ENCODE measurements at places on chromosomes 11 and 22.

GRCh38 chr22:48175721-48176120 lies 1413.3 kb downstream of the TBC1D22A start:
- no peak for DNase-seq

- DNase-seq, result no peak
Measured at GRCh38 chr11:3043315-3043871, 13.8 kb downstream of the CARS1 start.

DNA sequence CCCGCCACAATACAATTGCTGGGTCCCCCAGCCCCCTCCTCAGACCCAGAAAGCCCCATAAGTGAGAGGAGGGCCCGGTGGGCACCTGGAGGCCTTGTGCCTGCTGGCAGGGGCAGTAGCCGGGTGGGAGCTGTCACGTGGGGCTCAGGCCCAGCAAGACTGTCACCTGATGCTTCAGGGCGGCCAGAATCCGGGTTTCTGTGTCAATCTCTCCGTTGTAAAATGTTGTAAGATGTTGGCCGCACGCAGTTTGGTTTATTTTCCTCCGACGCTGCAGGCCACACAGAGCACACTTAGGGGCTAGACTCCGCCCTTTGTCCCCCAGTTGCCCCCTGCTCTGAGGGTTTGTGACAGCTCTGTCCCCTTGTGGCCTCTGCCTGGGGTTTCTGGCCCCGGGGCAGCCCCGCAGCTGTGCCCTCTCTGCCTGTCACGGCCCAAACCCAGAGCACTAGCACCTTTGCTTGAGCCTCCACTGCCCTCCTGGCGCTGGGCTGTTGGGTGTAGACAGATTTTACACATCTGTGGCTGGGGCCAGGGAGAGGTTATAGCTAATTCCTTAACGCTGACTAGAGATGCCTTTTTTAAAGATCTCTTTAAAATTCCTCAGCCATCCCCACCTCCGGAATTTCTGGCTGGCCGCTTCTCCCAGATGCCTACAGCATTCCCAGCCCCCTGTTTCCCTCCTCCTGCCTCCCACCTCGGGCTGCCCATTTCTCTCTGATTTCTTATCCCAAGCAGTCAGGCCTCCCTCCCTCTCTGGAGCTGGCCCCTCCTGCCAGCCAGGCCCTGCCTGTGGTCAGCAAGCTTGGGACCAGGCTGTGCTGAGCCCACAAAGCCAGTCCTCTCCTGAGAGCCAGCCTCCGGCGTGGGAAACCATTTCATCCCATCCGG lies 3.2 kb upstream of the PRR5 start:
- no peak for DNase-seq

GRCh38 chr22:27065279-27065678 lies 407.9 kb downstream of the MIAT start:
- no peak for DNase-seq

- no peak for DNase-seq
Measured at GRCh38 chr11:8055091-8055835, 25.7 kb upstream of the TUB start.

- DNase-seq, result no peak
Measured at GRCh38 chr22:17829695-17830042, 55.4 kb upstream of the BID start.

- DNase-seq, result no peak
Measured at GRCh38 chr11:2575591-2576051, 124.2 kb downstream of the KCNQ1OT1 start.

DNA sequence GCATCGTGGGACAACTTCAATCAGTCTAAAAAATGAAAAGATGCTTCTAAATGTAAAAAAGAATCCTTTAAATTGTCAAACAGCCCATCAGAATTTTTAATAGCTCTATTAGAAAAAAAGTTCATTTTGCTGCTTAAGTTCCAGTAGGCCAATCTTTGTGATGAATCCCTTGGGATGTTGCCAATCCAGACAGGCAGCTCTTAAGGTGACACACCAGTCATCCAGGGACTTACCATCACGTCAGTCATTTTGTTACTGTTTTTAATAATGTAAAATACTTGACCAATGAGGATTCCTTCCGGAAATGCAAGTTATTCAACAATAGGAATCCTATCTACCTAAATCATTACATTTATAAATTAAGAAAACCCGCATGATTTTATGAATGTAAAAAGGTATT lies 47.8 kb upstream of the TMEM45B start:
- DNase-seq, result no peak

DNA sequence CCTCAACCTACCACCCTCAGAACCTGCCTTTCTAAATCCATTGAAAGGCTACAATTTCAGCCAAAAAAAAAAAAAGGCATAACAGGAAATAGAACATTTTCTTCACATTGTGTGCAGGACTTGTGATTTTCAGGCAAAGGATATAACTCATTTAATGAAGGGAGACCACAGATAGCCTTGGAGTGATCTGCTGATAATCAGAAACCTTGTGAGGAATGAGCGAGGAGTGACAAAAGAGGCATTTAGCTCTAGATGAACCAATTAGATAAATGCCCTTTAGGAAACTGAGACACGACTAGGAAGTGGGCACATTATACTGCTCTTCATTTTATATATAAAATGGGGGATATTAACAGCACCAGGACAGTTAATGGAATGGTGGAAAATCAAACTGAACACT lies 216.5 kb upstream of the GRIA4 start:
- DNase-seq, result no peak

DNA sequence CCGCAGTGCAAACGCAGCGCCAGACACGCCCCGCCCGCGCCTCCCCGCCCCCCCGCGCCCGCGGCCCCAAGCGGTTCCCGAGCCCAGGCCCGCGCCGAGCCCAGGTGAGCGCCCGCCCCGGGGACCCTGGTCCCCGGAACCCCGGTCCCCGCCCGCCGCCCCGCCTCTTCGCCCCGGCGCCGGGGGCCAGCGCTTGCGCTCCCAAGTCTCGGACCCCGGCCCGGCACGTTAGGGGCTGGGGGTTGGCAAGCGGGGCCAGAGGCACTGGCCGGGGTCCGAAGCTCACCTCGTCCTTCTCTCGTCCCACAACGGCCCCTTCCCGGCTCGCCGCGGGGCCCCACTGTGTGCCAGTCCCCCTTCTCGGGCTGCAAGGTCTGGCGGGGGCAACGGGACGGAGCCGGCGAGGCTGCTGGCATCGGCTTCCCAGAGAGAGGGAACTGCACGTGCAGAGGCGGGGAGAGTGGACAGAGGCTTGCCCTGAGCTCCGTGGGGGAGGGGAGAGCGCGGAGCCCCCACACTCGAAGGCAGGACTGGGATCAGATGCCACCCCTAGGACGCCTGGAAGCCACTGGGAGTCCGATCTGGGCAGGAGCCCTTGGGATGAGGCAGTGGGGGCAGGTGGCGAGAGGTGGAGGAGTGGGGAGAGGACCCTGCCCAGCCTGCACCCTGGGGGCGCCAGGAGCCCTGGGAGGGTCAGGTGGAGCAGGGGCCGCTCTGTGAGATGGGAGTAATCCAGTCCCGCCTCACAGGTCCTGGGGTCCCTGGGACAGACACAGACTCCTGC lies 1.8 kb upstream of the AIFM3 start:
- no peak for DNase-seq

DNA sequence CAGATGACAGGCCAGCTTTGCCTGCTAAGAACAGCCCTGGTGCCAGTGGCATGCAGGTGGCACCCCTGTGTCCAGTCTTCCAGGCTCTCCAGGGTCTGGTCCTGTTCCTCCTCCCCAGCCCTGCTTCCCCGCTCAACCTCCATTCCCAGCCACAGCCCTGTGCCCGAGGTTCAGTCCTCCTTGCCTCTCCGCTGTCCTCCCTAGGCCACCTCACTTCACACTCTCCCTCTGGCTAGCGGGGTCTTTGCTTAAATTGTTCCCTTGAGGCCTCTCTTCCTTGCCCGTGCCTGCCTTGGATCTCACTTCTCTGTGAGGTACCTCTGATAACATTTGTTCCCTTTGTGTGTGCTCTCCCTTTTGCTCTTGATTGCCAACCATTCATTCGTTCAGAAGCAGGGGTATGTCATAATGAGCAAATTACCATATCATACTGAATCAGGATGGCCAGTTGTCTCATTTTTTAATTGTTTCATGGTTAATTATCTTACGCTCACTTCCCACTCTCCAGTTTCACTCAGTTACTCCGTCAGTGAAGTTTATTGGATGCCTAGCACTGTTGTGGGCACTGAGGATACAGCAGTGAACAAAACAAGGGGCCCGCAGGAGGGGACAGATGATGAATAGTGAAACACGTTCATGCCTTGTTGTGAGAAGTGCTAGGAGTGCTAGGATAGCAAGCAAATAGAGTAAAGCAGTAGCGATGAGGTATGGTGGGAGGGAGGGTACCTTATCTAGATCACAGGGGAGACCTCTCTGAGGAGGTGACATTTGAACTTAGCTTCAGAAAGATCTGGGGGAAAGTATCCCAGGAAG lies 7.4 kb downstream of the BMAL1 start:
- DNase-seq, result no peak

DNA sequence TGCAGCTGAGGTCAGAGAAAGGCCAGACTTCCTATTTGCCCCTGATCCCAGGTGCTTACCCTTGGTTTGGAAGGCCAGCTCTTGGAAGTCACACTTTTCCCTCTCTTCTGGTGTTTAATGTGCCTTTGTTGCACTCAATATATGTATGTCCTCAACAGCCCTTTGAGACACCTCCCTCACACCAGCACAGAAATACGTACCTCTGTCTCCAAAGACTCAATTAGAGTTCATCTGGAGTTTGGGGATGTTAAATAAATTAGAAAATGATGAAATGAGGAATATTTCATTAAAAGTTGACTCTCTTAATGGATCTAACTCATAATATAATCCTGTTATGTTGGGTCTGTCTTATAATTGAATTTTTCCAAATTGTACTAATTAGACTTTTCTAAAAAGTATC lies at the start of gene OR9G4:
Gene OR9G4, minus strand, starts transcription at position 101 of the 400 bp plus-strand sequence. CDS start 4,931 bp downstream, outside the sequence.
- DNase-seq, result no peak

GRCh38 chr11:61173456-61173855 lies 12.2 kb upstream of the VPS37C start:
- no peak for DNase-seq

DNA sequence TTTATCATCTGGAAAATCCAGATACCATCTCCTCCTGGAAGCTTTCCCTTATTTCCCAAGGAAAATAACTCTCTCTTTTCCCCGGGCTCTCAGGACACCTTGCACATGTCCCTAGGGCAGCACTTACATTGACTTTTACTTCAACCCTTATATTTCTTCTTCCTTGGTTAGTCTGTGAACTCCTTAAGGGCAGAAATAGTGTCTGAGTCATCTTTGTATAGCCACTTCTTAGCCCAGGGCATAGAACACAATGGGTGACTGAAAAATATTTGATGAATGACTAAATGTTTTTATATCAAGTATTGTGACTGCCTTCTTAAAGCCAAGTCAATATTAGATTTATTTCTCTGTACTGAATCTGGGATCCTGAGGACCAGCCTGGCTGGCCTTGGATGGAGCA lies 45.4 kb upstream of the MYOD1 start:
- DNase-seq, result no peak

DNA sequence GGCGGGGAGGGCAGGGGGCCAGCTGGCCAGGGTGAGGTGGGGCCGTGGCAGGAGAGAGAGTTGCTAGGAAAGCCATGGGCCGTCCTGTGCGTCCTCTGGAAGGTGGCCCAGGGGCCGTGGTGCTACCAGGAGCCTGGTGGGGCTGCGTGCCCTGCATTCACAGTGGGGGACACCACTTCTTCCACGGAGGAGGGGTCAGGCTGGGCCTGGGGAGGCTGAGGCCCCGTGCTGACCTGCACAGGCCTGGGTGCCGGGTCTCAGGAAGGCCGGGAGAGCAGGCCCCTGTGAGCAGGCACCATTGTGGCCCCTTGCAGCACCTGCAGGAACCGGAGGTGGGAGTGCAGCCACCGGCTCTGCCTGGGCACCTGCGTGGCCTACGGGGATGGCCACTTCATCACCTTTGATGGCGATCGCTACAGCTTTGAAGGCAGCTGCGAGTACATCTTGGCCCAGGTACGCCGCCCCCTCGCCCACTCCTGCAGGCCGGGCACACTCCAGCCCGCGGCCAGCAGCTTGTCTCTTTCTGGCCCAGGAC lies 12.0 kb downstream of the MUC5B start:
- DNase-seq, result no peak

DNA sequence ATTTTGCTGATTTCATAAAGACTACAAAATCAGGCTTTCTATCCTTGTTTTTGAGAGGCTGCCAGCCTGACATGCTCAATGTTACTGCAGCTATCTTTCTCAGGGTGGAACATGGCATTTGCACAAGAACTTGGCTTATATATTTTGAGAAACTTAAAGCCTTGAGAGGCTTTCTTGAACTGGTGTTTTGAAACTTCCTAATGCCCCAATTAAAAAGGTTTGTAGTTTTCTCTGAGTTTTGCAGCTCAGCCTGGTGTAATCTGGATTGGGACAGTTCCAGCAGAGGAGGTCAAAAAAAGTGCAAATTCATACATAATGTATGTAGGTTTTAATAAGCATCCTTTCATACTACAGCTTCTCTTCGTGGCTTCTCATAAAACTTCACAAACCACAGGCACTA lies 223.4 kb downstream of the FAM76B start:
- no peak for DNase-seq

GRCh38 chr11:106957030-106957482 lies 61.2 kb downstream of the GUCY1A2 start:
- no peak for DNase-seq

GRCh38 chr22:33180356-33180755 lies 122.2 kb upstream of the SYN3 start:
- DNase-seq, result no peak

DNA sequence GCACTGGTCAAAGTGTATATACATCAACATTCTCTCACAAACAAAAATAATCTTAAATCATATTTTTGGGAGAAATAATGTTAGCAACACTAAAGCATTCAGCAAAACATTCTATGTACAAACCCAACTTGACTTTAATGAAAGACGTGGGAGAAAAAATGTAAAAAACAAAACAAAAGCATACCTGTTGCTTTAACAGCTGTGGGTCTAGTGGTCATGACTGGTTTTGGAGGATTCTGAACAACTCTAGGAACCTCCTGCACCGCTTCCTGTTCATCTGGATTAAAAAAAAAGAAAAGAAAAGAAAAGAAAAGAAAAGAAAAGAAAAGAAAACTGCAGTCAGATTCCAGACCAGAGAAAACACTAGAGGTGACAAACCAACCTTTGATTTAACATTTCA lies 2.1 kb downstream of the FNBP4 start:
- no peak for DNase-seq

DNA sequence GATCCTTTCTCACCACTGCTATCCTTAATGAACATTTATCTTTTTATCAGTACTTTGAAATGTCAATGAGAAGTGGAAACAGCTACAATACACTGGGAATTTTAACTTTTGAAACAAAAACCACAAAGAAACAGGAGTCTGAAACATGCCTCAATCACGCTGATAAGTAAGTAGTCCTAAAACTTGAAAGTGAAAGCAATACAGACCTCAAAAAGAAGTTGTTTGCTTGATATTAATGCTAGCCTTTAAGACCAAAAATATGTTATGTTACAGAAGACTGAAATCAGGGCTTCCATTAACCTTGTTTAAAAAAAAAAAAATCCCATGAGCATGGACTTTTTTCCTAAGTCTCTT lies 21.3 kb downstream of the PHF21A start:
- no peak for DNase-seq

GRCh38 chr11:126480410-126481302 lies 125.2 kb downstream of the ST3GAL4 start:
- peak; percentile 41 for DNase-seq

All from stimulated activated CD8-positive, alpha-beta memory T cell treated with anti-CD3 and anti-CD28 coated beads, Interleukin-7, amount 100 ng/mL, for 24 hours (primary cell).